Activated CD4-positive, alpha-beta T cell treated with anti-CD3 and anti-CD28 coated beads, Interleukin-10, Interleukin-2, amounts not matched to agents 100 ng/mL and 50 ng/mL, durations not matched to agents 16 hours and 8 hours (primary cell): ENCODE measurements at places on chromosomes 11 and 22.

GRCh38 chr11:12390687-12391110 lies 13.3 kb downstream of the PARVA start:
- DNase-seq: no peak

DNA sequence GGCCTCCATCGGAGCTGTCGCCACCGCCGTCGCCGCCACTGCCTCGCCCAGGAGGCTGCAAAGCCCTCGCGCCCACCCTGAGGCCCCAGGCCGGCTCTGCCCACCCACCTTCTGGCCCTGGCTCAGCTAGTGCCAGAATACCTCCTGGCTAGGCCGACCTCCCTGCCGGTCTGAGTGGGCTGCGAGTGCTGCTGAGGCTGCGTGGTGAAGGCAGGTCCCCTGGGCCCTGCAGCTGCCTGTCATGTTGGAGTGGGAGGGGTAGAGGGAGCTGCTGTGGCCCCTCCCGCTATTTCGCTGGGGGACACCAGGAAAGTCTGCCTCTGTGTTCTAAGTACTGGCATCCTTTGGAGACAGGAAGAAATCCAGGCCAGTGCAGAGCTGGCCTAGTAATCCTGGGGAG lies 34.2 kb downstream of the LRRC10B start:
- no peak for DNase-seq

- DNase-seq: no peak
Measured at GRCh38 chr11:44028401-44028800, 19.4 kb upstream of the ACCSL start.

DNA sequence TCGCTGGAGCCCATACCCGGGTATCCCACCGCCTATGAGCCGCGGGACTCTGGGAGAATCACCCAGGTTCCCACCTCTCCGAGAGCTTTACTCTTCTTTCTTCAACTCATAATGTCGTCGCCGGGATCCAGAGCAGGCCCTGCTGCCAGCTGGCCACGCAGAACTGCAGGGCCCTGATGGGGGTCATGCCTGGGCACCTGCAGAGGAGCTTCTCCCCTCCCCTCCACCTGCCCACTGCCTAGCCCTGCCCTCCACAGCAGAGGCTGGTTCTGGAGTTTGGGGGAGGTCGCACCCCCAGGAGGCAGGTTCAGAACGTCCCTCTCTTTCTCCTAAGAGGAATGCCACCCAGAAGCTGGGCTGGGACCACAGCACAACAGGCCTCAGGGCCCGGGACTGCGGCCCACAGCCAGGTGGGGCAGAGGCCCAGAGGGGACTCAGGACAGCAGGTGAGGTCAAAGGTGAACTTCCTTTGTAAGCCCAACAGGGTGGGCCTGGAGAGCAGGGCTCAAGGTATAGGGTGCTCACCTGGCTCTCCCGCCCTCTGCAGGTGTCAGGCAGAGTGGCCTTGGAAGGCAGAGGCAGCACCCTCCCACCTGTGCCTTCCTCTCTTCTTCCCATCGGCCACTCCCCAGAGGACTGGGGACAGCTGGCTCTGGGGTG lies 1.9 kb downstream of the SLC25A45 start:
- no peak for DNase-seq

GRCh38 chr22:47784991-47785390 lies 1022.5 kb downstream of the TBC1D22A start:
- DNase-seq: no peak

DNA sequence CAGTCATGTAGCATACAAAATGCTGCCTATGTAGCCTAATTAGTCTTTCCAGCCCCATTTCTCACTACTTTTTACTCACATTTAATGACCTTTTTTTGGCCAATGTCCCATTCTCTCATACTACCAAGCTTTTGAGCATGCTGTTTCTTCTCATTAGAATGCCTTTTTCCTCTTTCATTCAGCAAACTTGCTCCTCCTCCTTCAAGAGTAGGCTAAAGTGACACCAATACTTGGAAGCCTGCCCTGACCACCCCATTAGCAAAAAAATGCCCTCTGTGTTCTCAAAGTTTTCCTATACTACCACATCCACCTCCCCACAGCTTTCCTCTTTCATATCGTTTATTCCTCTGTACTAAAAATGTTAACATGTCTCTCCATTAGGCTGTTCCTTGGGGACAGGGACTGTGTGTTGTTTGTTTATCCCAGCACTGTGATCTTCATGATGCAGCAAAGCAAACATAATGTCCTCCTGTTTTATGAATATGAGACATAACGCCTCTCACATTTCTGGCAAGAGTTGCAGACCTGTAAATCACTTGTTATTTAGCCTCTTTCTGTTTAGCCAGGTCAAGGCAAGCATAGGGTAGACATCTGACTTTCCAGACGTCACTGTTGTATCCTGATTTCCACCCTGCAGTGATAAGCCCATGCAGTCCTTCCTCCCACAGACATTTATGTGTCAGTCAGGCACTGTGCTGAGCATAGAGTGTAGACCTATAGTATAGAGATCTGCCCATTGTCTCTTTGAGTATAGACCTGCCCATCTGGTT lies 62.0 kb upstream of the UCP3 start:
- no peak for DNase-seq

- DNase-seq: no peak
Measured at GRCh38 chr11:131889760-131890581, 519.6 kb downstream of the NTM start.

GRCh38 chr11:44749189-44749588 lies 22.4 kb downstream of the TSPAN18 start:
- DNase-seq: no peak

DNA sequence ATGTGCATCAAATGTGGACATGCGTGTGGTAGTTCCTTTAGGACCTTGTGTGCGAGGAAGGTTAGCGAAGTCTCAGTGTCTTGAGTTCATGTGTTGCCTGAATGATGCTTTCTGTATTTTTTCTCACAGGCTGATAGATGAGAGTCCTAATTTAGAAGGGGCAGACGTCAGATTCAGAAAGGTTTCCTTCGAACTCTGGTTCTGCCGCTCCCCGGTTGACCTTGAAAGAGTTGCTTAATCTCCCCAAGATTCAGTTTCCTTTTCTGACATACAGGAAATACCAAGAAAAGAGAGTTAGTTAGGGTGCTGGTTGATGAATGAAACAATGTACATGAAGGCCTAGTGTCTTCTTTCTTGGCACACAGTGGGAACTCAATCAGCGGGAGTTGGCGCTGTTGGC lies 35.9 kb upstream of the TTC12 start:
- DNase-seq: no peak

DNA sequence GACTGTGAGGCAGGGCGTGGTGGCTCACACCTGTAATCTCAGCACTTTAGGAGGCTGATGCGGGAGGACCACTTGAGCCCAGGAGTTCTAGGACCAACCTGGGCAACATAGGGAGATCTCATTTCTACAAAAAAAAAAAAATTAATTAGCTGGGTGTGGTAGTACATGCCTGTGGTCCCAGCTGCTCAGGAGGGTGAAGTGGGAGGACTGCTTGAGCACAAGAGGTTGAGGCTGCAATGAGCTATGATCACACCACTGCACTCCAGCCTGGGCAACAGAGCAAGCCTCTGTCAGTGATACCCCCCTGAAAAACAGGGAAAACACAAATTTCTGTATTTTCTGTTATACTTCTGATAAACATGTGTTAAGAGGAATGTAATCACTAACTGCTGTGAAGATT lies 57.8 kb upstream of the ARHGAP32 start:
- DNase-seq: no peak

GRCh38 chr22:28899199-28899853 lies 16.0 kb downstream of the ZNRF3 start:
- DNase-seq: peak; percentile 48

DNA sequence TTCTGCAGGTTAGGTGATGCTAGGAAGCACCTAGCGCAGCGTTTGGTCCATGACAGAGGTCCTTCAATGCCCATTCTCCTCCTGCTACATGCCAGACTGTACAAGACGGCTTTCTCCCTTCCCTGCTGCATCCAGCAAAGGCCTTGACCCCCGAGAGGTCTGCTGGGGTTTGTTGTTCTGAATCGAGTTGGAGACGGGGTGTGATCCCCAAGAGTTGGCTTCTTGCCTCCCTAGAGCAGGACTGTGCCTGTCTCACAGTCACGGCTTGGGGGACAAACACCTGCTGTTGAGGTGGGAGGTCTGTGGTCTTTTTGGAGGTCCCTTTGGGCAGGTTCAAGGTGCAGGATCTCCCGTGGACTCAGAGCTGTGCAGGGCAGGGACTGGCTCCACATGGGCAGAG lies 352.3 kb upstream of the B3GAT1 start:
- DNase-seq: no peak
